ENCODE measurements at places on chromosomes 12 and 14. TPM values are rescaled to one million over a fixed set of nuclear protein-coding genes. Genes with fewer than 3 reads are reported as not detected.

Gene AICDA
- not detected for total RNA-seq

Gene TAC3
- total RNA-seq: not detected

Gene COX8C
- total RNA-seq: not detected

Gene MGAT4C
- 0.03 TPM for total RNA-seq

Gene DEGS2
- 0.03 TPM for total RNA-seq

- no peak overlapping the region for H3K4me3 ChIP-seq
- no peaks in the 10 kb centered on the region for H3K27me3 ChIP-seq
- DNase-seq: no peak
- peaks cover 25% of the 10 kb centered on the region for H3K4me1 ChIP-seq
- H3K36me3 ChIP-seq: no peaks in the 10 kb centered on the region
- peak overlapping the region; percentile 19 for H3K27ac ChIP-seq
These were observed 43.9 kb upstream of the GNPNAT1 start for GRCh38 chr14:52835122-52835903.

DNA sequence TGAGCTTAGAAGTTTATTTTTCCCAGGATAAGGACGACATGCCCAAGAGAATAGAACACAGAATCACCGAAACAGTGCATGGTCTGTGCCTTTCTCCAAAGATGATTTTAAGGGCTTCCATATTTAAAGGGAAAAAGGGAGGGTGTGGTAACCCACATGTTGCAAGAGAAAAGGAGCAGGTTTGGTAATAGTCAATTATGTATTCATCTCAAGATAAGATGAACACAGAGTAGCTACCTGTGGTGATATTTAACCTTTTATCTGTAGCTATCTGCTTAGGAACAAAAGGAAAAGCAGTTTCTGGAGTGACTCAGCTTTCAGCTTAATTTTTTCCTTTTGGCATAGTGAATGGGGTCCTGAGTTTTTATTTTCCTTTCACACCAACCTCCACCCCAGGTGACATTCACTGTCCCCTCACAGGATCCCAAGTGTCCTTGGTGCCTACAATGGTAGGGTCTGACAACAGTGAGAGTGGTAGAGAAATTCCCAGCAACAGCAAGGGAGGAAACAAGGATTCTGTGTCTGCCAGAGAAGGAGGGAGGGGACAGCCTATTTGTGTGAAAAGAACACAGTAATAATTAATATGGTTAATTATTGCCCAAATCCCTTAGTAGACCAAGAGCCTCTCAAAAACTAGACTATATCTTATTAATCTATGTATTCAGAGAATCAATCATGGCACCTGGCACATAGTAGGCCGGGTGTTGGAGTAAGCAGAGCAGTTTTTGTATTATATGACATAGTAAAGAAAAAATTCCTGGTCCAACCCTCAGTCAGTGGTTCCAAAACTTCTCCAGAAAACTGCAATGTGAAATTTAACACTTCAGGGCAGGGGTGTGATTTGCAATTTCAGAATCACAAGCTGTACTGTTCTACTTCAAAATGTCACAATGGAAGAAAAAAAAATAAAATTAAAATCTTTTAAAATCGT, 154.5 kb downstream of the PHLDA1 start:
- no peak overlapping the region for H3K27ac ChIP-seq
- no peaks in the 10 kb centered on the region for H3K36me3 ChIP-seq
- no peaks in the 10 kb centered on the region for H3K27me3 ChIP-seq
- DNase-seq: no peak
- no peak overlapping the region for H3K4me3 ChIP-seq

- no peak for DNase-seq
- H3K27me3 ChIP-seq: no peaks in the 10 kb centered on the region
- H3K27ac ChIP-seq: no peak overlapping the region
- H3K36me3 ChIP-seq: no peaks in the 10 kb centered on the region
- H3K4me3 ChIP-seq: no peak overlapping the region
These were observed 428.7 kb downstream of the RERGL start for GRCh38 chr12:17661250-17661649.

DNA sequence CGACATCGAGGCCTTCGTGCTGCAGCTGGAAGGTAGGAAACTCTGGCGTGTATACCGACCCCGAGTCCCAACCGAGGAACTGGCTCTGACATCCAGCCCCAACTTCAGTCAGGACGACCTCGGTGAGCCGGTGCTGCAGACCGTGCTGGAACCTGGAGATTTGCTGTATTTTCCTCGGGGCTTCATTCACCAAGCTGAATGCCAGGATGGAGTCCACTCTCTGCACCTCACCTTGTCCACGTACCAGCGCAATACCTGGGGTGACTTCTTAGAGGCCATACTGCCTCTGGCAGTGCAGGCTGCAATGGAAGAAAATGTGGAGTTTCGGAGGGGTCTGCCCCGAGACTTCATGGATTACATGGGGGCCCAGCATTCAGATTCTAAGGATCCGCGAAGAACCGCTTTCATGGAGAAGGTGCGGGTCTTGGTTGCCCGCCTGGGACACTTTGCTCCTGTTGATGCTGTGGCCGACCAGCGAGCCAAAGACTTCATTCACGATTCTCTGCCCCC, 1.4 kb downstream of the RIOX1 start:
- H3K36me3 ChIP-seq: peaks cover 3% of the 10 kb centered on the region
- peaks cover 3% of the 10 kb centered on the region for H3K4me1 ChIP-seq
- peak overlapping the region; percentile 80 for H3K4me3 ChIP-seq
- no peak for DNase-seq

DNA sequence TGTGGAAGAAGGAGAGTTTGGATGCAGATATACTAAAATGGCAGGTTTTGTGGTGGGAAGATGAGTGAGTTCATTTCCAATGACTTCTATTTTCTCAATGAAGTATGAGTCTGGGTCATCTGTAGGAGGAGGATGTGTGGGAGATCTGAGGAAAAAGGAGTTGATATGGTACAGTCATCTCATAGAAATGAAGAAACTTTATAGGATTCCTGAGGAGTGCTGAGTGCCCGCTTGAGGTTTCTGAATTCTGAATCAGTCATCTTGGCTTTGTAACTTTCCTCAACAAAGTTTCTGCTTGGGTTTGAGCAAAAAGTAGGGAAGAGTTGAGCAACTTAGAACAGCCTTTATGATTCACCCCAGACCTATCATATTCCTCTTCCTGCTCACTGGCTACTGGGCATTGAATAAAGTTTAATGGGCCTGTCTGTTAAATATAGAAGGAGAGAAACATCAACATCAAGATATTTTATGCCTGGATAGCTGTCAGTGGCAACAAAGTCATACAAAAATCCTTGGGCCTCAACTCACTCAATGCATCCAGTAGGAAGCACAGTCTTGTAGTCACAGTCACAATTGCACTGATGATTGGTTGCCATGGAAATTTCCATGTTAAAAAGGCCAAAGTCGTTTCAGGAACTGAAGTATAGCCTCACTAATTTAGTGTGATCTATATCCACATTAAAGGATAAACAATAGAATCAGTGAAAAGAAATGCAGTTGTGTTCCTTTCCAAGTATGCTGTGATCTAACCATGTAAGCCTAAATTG, 284.7 kb downstream of the DUSP6 start:
- no peak overlapping the region for H3K27ac ChIP-seq
- DNase-seq: no peak
- no peaks in the 10 kb centered on the region for H3K27me3 ChIP-seq

- H3K27me3 ChIP-seq: peaks cover 3% of the 10 kb centered on the region
- H3K4me3 ChIP-seq: no peak overlapping the region
- H3K4me1 ChIP-seq: no peaks in the 10 kb centered on the region
These were observed 305.9 kb upstream of the G2E3 start for GRCh38 chr14:30252783-30253674.

GRCh38 chr12:76449583-76449982, 101.4 kb upstream of the BBS10 start:
- H3K36me3 ChIP-seq: peaks cover 4% of the 10 kb centered on the region
- no peak overlapping the region for H3K27ac ChIP-seq
- H3K4me3 ChIP-seq: no peak overlapping the region
- H3K4me1 ChIP-seq: no peaks in the 10 kb centered on the region
- H3K27me3 ChIP-seq: no peaks in the 10 kb centered on the region

- H3K36me3 ChIP-seq: no peaks in the 10 kb centered on the region
- peak overlapping the region; percentile 82 for H3K27ac ChIP-seq
- peaks cover 5% of the 10 kb centered on the region for H3K4me1 ChIP-seq
These were observed 1.1 kb upstream of the GMFB start for GRCh38 chr14:54489731-54490444.

GRCh38 chr14:54627540-54628363, 60.8 kb downstream of the SAMD4A start:
- H3K27me3 ChIP-seq: no peaks in the 10 kb centered on the region
- DNase-seq: no peak
- peaks cover 6% of the 10 kb centered on the region for H3K4me1 ChIP-seq

DNA sequence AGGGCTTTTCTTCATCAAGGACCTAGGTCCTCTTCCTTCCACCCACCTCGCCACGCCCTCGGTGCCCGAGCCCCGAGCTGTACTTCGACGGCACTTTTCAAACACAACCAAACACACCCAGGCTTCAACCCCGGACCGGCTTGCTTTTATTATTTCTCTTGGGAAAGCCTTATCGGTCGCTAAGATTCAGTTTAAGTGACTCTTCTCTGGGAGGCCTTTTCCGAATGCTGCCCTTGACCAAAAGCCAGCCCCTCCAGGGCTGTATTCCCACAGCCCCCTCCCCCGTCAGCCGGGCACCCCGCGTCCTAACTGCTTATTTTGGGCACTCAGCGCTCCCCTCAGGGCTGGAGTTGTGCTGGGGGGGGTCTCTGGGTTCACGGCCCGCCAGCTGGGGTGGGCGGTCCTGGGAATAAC, 644 bp upstream of the PPP4R4 start:
- H3K27ac ChIP-seq: peak overlapping the region; percentile 49

GRCh38 chr14:33774723-33775470, 176.0 kb downstream of the EGLN3 start:
- no peak for DNase-seq
- no peak overlapping the region for H3K27ac ChIP-seq
- H3K36me3 ChIP-seq: no peaks in the 10 kb centered on the region
- H3K27me3 ChIP-seq: no peaks in the 10 kb centered on the region
- peaks cover 14% of the 10 kb centered on the region for H3K4me1 ChIP-seq

DNA sequence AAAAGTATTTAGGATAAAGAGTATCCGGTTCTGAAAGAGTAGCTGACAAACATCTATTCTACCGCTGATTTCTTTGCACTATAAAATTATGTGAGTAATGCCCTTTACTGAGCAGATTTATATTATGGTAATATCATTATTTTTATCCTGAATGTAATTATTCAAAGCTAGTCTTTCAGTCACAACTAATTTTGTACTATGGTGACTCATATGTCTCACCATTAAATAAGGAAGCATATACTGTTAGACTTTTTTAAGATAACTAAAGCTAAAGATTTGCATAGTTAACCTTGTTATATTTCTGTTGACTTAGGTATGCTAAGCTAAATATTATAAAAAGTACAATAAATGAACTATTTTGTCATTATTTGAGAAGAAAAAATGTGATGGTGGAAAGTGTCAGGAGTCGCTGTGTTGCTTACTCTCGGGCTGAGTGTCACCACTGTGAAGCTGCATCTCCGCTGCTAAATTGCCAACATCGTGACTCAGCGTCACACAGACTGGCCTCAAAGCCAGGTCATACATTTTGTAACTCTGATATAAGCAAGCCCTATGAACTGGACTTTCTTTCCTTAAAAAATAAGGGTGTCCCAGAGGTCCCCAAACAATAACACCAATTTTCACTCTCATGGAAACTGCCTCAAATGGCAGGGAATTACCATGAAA, 69.1 kb upstream of the SSTR1 start:
- H3K4me3 ChIP-seq: no peak overlapping the region
- no peaks in the 10 kb centered on the region for H3K27me3 ChIP-seq
- no peak overlapping the region for H3K27ac ChIP-seq
- H3K36me3 ChIP-seq: no peaks in the 10 kb centered on the region
- H3K4me1 ChIP-seq: peaks cover 9% of the 10 kb centered on the region

- H3K27ac ChIP-seq: no peak overlapping the region
- no peak overlapping the region for H3K4me3 ChIP-seq
- H3K36me3 ChIP-seq: no peaks in the 10 kb centered on the region
- DNase-seq: no peak
- no peaks in the 10 kb centered on the region for H3K27me3 ChIP-seq
These were observed 49.4 kb downstream of the DPF3 start for GRCh38 chr14:72844524-72844923.

DNA sequence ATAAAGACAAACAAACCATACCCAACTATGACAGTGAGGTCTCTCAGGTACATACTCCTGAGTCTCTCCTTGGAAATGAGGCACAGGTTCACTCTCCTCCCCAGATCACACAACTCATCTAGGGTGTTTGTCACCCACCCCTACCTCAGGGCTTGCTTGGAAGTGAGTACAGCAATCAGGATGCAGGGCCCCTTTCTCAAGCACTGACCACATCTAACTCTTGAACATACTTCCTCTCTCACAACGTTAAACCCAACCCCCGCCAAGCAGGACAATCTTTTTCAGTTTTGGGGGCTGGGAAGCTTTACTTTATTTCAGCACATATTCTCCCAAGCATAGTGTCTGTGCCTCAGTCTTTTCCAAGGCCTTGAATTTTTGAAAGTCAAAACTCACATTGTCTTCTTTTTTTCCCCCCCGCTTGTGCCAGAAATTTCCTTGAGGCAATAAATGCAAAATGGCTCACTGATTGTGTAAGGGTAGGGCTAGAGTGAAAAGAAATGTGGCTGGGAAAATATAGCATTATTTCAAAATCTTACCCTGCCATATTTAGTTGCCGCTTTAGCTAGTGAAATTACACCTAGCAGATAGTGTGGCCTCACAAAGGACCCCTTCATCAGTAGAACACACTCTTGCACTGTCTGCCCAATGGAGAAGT, 2.4 kb upstream of the GPR65 start:
- no peak overlapping the region for H3K27ac ChIP-seq
- no peak overlapping the region for H3K4me3 ChIP-seq
- no peaks in the 10 kb centered on the region for H3K27me3 ChIP-seq

- no peak overlapping the region for H3K4me3 ChIP-seq
- DNase-seq: peak; percentile 30
- H3K27ac ChIP-seq: peak overlapping the region; percentile 80
- no peaks in the 10 kb centered on the region for H3K27me3 ChIP-seq
These were observed 76.4 kb downstream of the SUSD6 start for GRCh38 chr14:69687606-69688298.

DNA sequence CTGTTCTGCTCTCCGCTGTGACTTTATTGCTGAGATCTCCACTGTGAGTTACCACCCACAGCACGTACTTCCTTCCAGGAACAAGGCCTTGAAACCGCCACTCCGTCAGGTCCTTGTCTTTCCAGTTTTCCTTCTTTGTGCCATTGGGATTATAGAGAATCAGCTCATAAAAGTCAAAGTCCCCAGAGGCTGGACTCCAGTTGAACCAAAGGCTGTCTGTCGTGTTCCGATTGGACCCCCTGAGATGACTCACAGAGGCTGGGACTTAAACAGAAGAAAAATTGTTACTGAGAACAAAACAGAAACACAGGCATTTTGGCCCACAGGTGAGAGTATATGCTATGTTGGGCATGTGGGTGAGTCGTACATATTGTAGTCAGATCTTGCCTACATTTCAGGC, 76.6 kb downstream of the PTPRB start:
- no peaks in the 10 kb centered on the region for H3K36me3 ChIP-seq
- no peaks in the 10 kb centered on the region for H3K27me3 ChIP-seq
- H3K4me1 ChIP-seq: no peaks in the 10 kb centered on the region
- no peak for DNase-seq

DNA sequence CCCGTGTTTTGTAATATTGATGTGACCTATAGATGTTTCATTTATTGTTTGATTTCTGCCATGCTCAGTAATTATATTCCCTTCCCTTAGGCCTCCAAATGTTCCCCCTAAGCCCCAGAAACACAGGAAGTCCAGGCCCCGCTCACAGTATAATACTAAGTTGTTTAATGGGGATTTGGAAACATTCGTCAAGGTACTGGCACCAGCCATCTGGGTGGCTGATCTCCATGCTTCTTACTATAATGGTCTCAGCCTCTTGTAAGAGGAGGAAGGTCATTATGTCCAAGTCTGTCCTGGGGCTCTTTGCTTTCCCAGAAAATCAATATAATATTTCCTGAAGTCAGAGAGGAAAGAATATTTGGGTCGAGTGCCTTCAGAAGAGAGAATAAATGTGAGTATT, 130.9 kb downstream of the KICS2 start:
- 0 out of 2 replicates have a peak, but pooled peaks cover 2% of the 10 kb centered on the region for H3K36me3 ChIP-seq
- peak overlapping the region; percentile 29 for H3K27ac ChIP-seq
- H3K27me3 ChIP-seq: no peaks in the 10 kb centered on the region
- DNase-seq: peak; percentile 37
- H3K4me1 ChIP-seq: peaks cover 32% of the 10 kb centered on the region
